Esophagus muscularis mucosa (tissue), 4 donors: ENCODE measurements at places on chromosomes 6 and 20. TPM values are rescaled to one million over a fixed set of nuclear protein-coding genes. Genes with fewer than 3 reads are reported as not detected.

MAFB gene
- total RNA-seq, result 77.5 TPM

GRCh38 chr6:150212778-150213177, 69.9 kb downstream of the PPP1R14C start:
- no peaks in the 10 kb centered on the region for H3K27me3 ChIP-seq
- no peak for DNase-seq
- H3K36me3 ChIP-seq, result no peaks in the 10 kb centered on the region
- no peak overlapping the region for H3K27ac ChIP-seq

- H3K4me3 ChIP-seq, result no peak overlapping the region
- H3K4me1 ChIP-seq, result no peaks in the 10 kb centered on the region
- no peak overlapping the region for H3K27ac ChIP-seq
- no peaks in the 10 kb centered on the region for H3K27me3 ChIP-seq
- H3K36me3 ChIP-seq, result no peaks in the 10 kb centered on the region
Observed at GRCh38 chr6:106446983-106447382, 86.5 kb downstream of the CRYBG1 start.

GRCh38 chr20:53387983-53388675, 205.5 kb downstream of the ZNF217 start:
- H3K36me3 ChIP-seq, result no peaks in the 10 kb centered on the region
- H3K27ac ChIP-seq, result no peak overlapping the region
- H3K4me1 ChIP-seq, result no peaks in the 10 kb centered on the region
- H3K4me3 ChIP-seq, result no peak overlapping the region
- DNase-seq, result no peak
- no peaks in the 10 kb centered on the region for H3K27me3 ChIP-seq

TPD52L1 gene
- total RNA-seq, result 38.1 TPM

DNA sequence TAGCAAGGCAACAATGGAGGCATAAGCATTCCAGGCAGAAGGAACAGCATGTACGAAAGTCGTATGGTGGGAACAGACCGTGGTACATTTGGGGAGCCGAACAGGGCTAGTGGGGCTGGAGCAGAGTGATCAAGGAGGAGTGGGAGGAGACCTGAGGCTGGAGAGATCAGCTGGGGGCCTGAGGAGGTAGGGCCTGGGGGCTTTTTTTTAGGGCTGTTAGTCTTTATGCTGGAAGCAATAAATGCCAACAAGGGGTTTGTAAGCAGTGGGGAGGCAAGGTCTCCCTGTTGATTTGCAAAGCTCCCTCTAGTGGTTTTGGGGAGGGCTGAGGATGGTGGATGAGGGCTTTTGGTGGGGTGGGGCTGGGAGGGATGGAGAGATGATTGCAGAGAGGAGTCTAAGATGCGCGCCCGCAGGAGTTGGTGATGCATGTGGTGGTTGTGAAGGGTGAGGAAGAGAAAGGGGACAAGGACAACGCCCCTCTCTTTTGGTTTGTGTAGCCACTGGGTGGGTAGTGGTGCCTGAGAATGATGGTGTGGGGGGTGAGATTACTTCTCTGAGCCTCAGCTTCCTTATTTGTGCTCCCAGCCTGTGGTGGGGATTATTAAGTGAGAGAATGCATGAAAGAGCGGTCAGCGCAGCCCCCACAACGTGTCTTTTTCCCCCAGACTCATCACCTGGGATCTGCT, 74.1 kb upstream of the TOX2 start:
- H3K27me3 ChIP-seq, result no peaks in the 10 kb centered on the region
- peaks cover 13% of the 10 kb centered on the region for H3K4me1 ChIP-seq
- no peak for DNase-seq
- no peak overlapping the region for H3K27ac ChIP-seq
- H3K4me3 ChIP-seq, result no peak overlapping the region
